ENCODE measurements at places on chromosomes 3 and 15. TPM values are rescaled to one million over a fixed set of nuclear protein-coding genes. Genes with fewer than 3 reads are reported as not detected.

Gene CFAP20DC
- total RNA-seq = 0.27 TPM

Gene C3orf20
- total RNA-seq = not detected

Gene EPHA3
- total RNA-seq = 19.4 TPM

Gene WHAMM
- 9.8 TPM for total RNA-seq

Gene MUC20
- total RNA-seq = 3.3 TPM

Gene CCDC9B
- total RNA-seq = 97.2 TPM

Gene SLC6A20
- not detected for total RNA-seq

Gene CHRM5
- total RNA-seq = not detected

Gene PARP15
- 3.8 TPM for total RNA-seq

Gene HDC
- total RNA-seq = 1.2 TPM

Data from sigmoid colon (tissue), 7 donors.